ENCODE measurements at places on chromosomes 5 and 9.

- no peak for DNase-seq
Measured at GRCh38 chr5:140628711-140629110, 4.3 kb downstream of the CD14 start.

GRCh38 chr5:73652391-73652790, 26.4 kb downstream of the ARHGEF28 start:
- DNase-seq = no peak

GRCh38 chr5:141084487-141084989, 9.9 kb upstream of the PCDHB2 start:
- peak; percentile 70 for DNase-seq

DNA sequence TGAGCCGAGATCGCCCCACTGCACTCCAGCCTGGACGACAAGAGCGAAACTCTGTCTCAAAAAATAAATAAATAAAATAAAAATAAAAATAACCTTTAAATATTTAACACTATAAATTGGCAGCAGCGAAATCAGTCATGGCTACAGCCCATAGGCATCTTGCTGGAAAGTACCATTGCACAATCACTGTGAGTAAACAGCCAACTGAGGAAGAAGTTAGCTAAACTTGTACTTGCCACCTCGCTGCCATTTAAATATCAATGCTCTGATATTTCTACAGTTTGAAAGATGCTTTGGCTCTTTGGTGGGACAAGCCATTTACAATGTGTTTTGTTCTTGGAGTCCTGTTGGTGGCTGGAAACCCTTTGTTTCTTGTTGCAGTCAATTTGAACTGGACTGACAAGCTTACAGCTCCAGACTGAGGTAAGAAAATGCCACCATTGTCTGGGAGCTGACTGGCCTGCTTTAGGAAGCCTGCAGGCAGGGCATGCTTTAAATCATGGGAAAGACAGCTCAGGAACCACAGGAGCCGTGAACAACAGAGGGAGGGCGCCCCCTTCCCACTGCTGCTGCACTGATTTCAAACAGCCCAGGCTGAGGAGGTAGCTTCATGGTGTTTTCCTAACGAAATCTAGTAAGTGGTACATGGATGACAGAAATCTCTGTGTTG, 322.8 kb upstream of the RFX3 start:
- peak; percentile 28 for DNase-seq

- no peak for DNase-seq
Measured at GRCh38 chr5:178787889-178788288, 57.4 kb upstream of the ZNF354A start.

GRCh38 chr5:61619777-61620518, 287.9 kb downstream of the ZSWIM6 start:
- no peak for DNase-seq

- no peak for DNase-seq
Measured at GRCh38 chr9:110688329-110688728, 19.7 kb downstream of the MUSK start.

GRCh38 chr5:141869514-141869913, 8.7 kb downstream of the PCDH1 start:
- no peak for DNase-seq

GRCh38 chr9:84319632-84320031, 20.9 kb downstream of the SLC28A3 start:
- no peak for DNase-seq

- DNase-seq = no peak
Measured at GRCh38 chr5:167050568-167051401, 1240.7 kb upstream of the WWC1 start.

DNA sequence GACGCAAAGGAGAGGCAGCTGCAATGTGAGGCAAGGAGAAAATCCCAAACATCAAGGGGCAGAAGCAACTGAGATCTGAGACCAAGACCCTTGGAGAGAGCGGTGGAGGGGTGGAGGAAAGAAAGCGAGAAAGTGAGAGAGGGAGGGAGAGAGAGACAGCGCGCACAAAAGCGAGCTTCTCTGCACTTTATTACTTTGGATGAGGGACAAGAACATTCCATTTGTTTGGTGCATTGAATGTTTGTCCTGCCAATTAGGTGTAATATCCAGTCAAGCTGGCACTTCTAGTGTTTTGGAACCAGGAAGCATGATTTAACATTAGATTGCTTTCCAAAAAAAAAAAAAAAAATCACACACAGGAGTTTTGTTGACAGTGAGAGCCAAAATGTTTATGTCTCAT, 1.4 kb downstream of the CAST start:
- no peak for DNase-seq

DNA sequence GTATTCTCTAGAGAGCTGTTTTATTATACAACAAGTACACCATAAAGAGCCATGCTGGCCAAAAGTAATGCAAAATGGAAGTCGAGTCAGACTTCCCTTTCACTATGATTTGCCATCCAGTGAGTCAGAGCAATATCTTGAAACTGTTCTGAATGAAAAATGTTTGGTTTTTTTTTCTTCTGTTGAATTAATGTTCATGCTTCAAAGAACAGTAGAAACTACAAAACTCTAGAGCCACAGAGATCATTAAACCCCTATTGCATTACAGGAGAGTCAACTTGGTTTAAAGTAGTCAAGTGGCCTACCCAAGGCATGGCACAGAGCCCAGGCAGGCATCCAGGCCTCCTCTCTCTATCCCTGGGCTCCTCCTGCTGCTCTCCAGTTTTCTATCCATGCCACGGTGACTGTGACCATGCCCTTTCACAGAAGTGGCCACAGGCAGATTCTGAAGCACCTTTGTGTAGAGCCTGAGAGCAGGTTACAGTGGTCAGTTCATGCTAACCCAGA, 358.9 kb downstream of the DEPDC1B start:
- no peak for DNase-seq

- DNase-seq = no peak
Measured at GRCh38 chr5:59040024-59040803, 457.3 kb downstream of the RAB3C start.

GRCh38 chr5:17412760-17413671, 85.0 kb upstream of the TAF11L2 start:
- DNase-seq = no peak

- no peak for DNase-seq
Measured at GRCh38 chr5:145708169-145708568, 127.0 kb downstream of the PRELID2 start.

- DNase-seq = peak; percentile 33
Measured at GRCh38 chr9:108225149-108225800, 630.5 kb downstream of the ACTL7B start.

GRCh38 chr5:123868881-123869280, 356.9 kb downstream of the CSNK1G3 start:
- no peak for DNase-seq

DNA sequence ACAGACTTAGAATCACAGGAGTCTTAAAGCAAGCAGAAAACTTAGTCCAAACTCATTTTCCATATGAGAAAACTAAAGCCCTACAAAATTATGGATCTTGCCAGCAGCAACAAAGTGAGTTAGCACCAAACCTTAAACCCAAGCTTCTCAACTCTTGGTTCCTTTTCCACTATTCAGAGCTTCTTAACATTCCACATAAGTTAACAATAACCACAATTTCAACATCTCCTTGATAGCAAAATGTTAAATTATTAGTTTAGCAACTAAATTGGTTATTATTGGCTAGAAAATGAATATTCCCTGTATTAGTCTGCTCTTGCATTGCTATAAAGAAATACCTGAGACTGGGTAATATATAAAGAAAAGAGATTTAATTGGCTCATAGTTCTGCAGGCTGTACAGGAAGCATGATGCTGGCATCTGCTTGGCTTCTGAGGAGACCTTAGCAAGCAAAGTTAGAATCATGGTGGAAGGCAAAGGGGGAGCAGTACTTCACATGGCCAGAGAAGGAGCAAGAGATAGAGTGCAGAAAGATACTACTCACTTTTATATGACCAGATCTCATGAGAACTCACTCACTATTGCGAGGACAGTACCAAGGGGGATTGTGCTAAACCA, 26.2 kb upstream of the ARSB start:
- DNase-seq = no peak

DNA sequence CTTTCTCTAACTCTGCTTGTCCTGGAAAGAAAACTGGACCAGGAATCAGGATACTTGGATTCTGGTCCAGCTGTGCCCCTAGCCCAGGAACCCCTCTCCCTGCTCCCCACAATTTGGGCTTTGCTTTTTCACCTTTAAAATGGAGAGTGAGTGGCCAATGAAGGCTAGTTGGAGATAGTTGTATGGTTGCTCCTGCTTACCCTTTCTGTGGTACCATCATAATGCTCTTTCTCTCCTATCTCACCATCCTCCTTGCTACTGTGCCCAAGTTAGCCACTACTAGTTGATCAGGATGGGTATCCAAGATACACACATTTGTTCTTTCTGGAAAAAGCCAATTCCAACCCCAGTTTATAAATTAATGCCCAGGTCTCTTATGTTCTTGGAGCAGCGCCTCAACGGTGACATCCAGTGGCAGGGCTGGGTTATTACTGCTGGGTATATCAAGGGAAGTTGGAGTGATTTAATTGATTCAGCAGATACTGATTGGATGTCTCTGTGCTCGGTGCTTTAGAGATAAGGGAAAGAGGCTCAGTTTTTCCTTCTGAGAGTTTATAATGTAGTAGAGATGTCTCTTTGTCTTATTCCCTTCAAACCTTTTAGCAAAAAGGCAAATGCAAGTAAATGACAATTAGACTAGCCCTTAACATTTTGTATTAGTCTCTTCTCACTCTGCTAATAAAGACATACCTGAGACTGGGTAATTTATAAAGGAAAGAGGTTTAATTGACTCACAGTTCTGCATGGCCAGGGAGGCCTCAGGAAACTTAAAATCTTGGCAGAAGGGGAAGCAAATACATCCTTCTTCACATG, 38.5 kb downstream of the FAXDC2 start:
- peak; percentile 61 for DNase-seq

DNA sequence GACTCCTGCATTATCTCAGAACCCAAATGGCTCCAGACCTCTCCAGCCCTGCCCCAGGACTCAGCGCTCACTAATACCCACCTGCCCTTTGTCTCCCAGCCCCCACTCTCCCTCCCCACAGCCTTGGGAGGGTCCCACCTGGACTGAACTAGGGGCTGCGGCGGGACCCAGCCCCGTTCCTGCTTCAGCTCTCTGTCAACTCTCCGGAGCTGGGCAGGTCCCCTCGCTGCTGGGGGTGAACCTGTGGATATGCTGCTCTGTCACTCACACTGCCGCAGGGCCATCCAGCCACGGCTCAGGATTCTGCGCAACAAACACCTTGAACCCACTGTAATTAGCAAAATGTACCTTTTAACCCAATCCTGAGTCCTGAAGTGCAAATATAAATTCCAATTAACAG, 36.8 kb downstream of the NDUFS6 start:
- DNase-seq = no peak

DNA sequence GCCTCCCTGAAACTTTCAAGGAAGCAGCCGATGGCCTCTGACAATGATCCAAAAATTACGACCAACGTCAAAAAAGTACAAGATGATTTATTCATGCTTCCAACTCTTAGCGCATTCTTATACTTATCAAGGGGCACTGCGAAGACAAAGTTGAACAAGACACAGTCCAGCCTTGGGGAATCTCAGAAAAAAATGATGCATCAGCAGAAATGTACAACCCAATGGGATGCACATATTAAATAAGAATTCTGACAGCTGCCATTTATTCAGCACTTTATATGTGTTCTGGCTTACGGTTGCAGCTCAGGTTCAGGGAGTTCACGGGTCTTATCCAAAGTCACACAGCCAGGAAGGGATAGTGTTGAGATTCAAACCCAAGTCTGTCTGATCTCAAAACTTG, 96.0 kb upstream of the CPLX2 start:
- no peak for DNase-seq

- peak; percentile 85 for DNase-seq
Measured at GRCh38 chr5:172943283-172943841, 15.9 kb upstream of the RPL26L1 start.

GRCh38 chr5:12477554-12477953, 573.3 kb upstream of the CTNND2 start:
- no peak for DNase-seq

DNA sequence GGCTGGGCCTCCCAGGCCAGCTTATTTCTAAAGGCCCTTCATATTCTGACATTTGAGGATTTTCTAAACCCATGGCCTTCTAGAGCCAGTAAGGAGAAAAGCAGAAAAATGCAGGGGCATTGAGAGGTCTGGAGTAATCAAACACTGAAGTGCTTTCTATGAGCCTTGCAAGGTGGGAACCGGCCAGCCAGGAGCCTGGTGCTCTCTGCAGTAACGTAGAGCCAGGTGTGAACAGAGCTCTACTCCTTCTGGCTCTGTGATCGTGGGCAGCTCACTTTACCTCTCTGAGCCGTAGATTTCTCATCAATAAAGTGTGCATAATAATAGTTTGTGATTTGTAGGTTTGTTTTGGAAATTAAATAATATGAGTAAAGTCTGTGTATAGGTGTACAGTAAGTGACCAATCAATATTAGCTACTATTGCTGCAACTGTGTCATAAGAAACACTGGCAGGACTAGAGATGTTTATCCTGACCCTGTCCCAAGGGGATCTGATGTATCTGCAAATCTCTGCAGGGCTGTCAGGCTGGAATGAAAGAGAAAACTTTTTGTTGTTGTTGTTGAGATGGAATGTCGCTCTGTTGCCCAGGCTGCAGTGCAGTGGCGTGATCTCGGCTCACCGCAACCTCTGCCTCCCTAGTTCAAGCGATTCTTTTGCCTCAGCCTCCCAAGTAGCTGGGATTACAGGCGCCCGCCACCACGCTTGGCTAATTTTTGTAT, 2.7 kb downstream of the SYNPO start:
- no peak for DNase-seq

DNA sequence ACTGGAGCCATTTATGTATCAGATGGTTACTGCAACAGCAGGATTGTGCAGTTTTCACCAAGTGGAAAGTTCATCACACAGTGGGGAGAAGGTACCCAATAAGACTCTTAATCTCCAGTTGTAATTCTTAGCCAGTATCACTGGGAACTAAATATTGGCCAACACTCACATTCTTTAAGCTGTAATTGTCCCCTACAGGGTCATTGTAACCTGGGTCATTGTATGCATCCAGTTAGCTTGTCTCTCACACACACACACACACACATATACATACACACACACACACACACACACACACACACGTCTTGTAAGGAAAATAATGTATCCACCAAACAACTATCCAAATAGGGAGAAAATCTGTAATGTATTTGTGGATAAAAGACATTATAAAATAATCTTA, 113.0 kb downstream of the GIN1 start:
- no peak for DNase-seq

DNA sequence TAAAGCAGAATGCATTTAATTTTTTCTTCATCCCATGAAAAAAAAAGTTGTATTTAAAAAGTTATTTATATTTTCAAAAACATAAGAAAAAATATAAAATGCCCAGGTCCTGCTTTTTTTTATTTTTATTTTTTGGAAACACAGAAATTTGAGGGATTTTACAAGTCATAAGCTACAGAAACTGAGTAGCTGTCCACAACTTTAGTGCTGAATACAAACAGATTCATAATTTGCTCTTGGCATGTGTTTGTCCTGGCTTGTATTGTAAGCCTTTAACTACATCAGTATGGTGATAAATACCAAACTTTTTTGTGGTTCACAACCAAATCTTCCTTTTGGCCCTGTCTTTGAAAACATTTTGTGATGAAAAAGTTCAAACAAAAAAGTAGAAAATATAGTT, 7.5 kb upstream of the PLCXD3 start:
- peak; percentile 18 for DNase-seq

DNA sequence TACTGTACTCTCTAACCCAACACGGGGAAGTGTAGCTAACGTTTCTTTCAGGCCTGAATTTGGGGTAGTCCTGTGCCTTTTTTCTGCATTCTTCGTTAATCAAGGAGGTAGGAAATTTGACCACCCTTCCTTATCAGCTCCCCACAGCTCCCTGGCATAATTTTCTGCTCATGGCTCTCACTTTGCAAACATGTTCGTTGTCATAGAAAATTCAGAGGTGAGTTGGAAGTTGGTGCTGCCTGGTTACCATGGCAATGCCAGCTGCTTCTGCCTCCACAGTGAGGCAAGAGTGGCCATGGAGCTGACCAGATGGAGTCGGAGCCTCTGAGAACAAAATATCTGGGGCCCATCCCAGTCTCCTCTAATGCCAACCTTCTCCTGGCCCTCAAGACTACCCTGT, 116.6 kb upstream of the BOD1 start:
- no peak for DNase-seq
